ENCODE measurements at places on chromosomes 13 and 19.
A peak's percentile ranks its signal among the peaks of the same experiment; 100 is the strongest.

DNA sequence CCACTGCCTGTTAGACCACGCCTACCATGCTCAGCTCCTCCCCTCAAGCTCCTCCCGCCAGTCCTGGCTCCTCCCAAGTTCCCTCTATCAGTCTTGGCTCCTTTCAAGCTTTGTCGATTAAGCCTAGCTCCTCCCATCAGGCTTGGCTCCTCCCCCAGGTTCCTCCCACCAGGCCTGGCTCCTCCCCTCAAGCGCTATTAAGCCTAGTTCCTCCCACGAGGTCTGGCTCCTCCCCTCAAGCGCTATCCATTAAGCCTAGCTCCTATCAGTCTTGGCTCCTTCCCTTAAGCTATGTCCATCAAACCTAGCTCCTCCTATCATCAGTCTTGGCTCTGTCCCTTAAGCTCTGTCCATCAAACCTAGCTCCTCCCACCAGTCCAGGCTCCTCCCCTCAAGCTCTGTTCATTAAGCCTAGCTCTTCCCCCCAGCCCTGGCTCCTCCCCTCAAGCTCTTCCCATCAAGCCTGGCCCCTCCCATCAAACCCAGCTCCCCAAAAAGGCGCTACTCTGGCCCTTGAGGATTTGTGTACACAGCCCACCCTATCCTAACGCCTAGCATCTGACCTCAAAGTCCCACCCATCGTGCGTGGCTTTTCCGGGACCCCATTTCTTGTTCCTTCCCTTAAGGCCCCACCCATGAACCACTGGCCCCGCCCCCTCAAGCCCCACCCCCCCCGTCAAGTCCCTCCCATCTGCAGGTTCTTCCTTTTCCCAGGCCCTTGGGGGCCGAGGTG, 10.0 kb downstream of the CAMSAP3 start:
- peak; percentile 96 for DNase-seq

- DNase-seq = no peak
Measured at GRCh38 chr13:114100446-114101357, 31.7 kb downstream of the RASA3 start.

DNA sequence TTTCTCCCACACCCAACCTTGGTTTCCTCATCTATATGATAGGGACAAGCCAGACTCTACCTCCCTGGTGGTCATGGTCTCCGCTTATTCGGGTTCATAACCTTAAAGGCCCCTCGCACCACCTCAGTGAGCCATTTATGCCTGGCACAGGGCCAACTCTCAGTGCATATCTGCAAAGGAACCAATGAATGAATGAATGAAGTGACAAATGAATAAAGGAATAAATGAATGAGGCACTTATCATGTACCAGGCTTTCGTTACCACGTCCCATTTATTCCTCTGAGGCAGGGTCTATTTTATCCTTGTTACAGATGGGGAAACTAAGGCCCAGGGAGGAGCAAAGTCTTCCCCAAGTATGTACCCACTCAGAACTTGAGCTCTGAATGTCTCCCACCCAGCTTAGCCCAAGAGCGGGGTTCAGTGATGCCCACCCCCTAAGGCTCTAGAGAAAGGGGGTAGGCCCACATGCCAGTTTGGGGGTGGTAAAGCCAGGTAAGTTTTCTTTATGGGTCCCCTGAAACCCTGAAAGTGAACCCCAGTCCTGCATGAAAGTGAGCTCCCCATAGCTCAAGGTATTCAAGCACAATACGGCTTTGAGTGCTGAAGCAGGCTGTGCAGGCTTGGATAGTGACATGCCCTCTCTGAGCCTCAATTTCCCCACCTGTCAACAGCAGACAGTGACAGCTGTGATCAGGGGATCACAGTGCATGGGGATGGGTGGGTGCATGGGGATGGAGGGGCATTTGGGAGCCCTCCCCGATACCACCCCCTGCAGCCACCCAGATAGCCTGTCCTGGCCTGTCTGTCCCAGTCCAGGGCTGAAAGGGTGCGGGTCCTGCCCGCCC, 490 bp upstream of the SLC5A5 start:
- DNase-seq = no peak

GRCh38 chr13:48231933-48232332, 1.1 kb upstream of the ITM2B start:
- no peak for DNase-seq

DNA sequence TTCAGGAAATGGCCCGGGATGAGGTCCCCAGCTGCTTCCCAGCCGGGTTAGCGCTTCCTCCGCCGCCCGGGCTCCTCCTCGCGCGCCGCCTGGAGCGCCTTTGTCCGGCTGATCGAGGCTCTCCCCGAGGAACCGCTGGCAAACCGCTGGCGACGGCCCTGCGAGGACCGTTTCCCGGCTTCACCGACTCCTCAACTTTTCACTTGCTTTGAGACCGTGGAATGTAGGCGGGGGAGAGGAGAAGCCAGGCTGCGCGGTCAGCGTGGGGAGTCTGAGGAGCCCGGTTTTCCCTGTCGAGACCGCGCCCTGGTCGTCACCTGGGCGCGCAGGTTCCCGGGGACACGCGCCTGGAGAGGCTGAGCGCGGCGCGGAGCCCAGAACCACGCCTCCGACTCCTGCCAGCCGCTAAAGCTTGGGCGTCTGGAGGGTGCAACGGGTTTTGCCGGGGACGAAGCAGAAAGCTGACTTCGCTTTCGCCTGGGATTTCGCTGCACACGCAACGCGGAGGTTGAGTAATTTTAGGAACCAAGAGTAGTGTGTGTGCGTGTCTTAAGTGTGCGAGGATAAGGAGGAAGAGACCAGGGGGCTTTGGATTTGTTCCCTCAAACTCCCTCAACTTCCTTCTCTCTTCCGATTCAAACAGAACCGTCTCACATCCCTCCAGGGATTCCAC, 7.3 kb upstream of the DGKH start:
- DNase-seq = peak; percentile 22

DNA sequence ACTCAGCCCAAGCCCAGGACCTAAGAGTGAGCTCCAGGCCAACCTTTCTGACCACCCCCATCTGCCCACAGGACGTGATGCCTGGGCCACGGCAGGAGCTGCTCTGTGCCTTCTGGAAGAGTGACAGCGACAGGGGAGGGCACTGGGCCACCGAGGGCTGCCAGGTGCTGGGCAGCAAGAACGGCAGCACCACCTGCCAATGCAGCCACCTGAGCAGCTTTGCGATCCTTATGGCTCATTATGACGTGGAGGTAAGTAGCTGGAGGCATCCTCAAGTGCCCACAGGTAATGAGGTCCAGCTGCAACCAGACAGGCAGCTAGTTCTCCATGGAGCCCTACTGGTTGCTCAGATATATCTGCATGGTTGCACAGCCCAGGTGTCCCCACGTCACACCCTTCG, 14.8 kb downstream of the DDX39A start:
- DNase-seq = no peak

DNA sequence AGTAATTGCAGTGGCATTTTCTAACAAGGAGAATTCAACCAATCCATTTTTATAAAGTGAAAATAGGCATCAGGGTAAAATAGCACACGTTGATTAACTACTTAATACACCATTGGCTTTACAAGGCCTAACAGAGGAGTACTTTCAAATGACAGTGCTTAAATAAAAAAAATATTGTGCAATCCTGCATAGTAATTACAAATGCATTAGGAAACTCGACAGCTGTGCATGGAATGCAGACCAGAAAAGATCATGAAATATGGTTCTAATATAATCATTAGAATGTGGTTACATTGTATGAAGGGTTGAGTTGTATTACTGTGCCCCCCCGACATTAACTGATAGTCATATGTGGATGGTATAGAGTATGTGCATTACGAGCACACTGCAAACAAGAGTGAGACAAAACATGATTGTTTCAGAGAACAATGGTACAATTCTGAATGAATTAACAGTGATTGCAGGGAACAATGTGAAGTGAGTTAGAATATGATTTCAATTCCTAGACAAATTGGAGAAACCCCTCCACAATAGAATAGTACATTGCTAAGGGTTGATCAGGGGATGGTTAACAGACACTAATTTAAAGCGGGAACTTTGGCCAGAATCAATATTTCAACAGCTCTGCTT, 270.6 kb downstream of the GPC5 start:
- DNase-seq = no peak

DNA sequence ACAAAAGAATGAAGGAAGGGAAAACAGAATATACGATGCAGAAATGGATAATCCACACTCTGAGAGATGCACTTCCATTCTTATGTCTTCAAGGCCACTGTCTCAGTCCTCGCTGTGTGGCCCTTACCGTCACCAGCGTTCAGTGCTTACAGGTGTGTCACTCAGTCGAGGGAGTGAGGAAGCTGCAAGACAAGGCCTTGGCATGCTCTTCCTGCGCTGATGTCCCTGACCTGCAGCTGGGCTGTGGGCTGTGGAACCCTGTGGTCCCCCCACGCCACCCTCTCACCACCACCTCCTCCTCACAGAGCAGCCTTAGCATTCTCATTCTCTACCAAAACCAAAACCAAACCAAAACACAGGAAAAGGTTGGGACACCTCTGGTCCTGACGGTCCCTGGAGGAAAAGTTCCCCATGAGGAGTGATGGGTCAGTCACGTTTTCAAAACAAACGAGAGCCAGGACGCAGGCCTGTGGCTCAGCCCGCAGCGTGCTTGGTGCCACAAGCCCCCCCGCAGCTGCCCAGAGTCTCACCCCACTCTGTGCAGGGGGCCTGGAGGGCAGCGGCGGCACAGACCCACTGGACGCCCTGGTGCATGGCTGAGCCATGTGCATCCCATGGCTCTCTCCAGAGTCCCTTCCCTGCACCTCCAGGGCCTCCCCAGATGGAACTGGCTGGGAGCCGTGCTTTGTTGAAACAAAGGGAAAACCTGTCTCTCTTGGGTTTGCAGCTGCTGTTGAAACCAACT, 48.2 kb upstream of the GPR183 start:
- no peak for DNase-seq

GRCh38 chr13:24145674-24146073, 14.8 kb upstream of the SPATA13 start:
- DNase-seq = no peak

DNA sequence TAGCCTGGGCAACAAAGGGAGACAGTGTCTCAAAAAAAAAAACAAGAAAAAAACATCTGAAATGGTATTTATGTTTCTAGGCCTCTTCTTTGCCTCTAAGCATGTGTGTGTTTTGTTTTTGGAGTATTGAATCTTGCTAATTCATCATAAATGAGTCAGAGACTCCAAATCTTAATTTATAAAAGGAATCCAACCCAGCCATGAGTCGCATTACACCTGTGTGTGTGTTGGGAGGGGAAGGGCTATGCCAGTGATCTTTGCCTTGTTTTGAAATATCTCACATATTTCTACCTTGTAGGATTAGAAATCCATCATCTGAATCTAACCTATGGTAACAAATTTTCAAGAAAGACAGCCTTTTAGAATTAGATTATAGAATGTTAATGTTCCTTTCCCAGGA, 4.0 kb downstream of the ZNF331 start:
- no peak for DNase-seq

DNA sequence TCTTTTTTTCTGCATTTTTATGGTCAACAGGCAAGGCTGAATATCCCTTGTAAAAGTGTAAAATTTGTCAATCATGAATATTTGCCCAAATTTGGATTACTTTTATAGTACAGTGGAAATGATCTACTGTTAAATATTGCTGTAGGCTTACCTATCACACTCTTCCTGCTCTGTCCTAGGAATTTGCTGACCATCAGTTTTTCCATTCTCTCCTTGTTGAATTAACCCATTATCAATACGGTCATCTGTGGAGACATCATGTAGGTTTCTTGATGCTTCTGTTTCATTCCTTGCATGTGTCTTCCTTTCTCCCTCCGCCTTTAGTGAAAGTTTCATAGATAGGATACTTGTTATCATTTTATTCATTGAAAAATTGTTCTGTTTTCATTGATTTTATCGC, 139.6 kb upstream of the TUBA3C start:
- no peak for DNase-seq

- DNase-seq = no peak
Measured at GRCh38 chr19:47663435-47663910, 49.7 kb upstream of the EHD2 start.

DNA sequence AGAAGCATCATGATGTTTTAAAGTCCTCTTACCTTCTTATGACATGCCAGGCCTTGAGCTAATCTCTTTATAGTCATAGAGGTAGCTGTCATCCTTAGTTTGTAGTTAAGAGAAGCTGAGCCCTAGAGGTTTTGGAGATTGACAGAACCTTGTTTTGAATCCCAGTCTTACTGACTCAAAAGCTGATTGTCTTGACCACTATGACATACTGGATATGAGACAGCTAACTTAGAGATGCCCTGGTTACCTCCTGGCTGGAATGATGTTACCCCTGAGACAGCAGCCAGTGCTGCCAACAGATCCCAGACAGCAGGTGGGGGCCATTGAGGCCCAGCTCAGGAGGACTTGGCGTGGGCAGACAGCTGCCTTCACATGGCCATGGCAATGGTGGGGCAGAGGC, 311.0 kb downstream of the MTUS2 start:
- no peak for DNase-seq

GRCh38 chr13:25967144-25967543, 84.7 kb downstream of the SHISA2 start:
- DNase-seq = no peak

DNA sequence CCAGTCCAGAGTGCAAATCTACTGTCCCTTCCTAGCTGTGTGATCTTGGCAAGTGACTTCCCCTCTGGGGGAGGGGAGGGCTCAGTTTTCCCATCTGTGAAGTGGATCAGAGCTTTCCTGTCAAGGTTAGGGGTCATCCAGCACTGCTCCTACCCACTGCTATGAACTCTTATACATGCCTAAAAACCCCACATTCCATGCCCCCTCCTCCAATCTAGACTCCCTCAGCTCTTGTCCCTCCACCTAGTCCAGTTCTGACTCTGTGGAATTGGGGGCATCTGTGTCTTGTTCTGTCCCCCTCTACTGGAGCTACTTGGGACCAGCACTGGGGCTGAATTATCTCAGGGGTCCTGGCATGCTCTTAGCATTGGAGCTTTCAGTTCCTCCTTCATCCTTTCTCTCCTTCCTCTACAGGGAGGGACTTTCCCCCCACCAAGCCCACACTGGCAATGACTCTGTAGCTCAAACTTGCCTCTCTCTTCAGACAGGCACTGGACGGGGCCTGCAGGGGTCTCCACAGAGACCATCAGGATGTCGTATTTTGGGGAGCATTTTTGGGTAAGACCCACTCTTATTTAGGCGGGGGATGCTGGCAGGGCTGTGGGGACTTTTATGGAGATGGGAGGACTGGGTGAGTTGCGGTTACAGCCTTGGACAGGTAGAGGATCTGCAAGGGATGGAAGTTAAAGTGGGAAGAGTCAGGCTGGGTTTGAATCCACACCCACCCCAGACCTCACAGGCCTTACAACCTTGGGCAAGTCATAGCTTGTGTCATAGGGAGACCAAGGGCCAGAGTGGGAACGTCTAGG, 3.6 kb downstream of the FCHO1 start:
- no peak for DNase-seq

DNA sequence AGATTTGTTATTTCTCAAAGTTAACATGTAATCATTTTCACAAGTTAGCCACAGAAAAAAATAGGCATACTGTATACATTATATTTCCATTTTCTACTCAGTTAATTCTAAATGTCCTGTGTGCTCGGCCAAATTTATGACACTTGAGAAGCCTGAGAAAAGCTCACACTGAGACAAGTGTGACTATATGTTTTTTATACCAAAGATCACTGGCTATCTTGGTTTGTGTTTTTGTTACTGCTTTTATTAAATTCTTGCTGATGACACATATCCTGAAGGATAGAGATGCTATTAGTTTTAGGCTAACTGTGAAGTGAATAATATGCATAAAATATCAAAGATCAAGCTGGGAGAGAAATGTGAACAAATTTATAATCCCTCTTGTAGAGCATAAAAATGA, 49.3 kb upstream of the IL17D start:
- DNase-seq = no peak

GRCh38 chr19:27794494-27795042, 1418.4 kb downstream of the UQCRFS1 start:
- DNase-seq = peak; percentile 38

- no peak for DNase-seq
Measured at GRCh38 chr19:17178291-17178690, 36.9 kb upstream of the USE1 start.

Data from K562 (cell line).